Naive B cell (primary cell): ENCODE measurements at places on chromosomes 5 and 9. TPM values are rescaled to one million over a fixed set of nuclear protein-coding genes. Genes with fewer than 3 reads are reported as not detected.

DNA sequence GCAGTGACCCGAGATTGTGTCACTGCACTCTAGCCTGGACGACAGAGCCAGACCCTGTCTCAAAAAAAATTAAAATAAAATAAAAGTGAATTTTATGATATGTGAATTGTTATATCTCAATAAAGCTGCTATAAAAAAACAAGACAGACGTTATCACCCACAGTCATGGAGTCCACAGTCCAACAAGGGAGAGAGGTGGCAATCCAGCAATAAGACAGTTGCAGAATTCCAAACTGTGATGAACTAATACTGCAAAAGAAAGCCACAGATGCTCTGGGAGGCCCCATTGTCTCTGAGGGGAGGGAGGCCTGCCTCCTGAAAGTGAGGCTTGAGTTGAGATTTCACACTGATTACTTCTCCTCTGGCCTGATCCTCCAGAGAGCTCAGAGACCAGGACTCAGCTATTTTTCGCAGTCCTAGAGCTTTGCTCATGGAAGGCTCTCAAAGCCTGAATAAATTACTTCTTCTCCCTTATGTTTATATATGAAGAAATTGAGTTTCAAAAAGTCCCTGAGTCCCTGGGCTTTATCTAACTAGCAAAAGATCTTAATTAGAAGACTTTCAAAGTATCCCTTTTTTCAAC is 28.0 kb downstream of the CCNJL start:
- H3K4me3 ChIP-seq, result no peak overlapping the region
- H3K27ac ChIP-seq, result no peak overlapping the region
- H3K36me3 ChIP-seq, result no peaks in the 10 kb centered on the region
- DNase-seq, result no peak
- no peaks in the 10 kb centered on the region for H3K4me1 ChIP-seq

- DNase-seq, result no peak
- no peak overlapping the region for H3K27ac ChIP-seq
- H3K27me3 ChIP-seq, result peaks cover 19% of the 10 kb centered on the region
These were observed 108.7 kb downstream of the HSD17B3 start for GRCh38 chr9:96193236-96193755.

DNA sequence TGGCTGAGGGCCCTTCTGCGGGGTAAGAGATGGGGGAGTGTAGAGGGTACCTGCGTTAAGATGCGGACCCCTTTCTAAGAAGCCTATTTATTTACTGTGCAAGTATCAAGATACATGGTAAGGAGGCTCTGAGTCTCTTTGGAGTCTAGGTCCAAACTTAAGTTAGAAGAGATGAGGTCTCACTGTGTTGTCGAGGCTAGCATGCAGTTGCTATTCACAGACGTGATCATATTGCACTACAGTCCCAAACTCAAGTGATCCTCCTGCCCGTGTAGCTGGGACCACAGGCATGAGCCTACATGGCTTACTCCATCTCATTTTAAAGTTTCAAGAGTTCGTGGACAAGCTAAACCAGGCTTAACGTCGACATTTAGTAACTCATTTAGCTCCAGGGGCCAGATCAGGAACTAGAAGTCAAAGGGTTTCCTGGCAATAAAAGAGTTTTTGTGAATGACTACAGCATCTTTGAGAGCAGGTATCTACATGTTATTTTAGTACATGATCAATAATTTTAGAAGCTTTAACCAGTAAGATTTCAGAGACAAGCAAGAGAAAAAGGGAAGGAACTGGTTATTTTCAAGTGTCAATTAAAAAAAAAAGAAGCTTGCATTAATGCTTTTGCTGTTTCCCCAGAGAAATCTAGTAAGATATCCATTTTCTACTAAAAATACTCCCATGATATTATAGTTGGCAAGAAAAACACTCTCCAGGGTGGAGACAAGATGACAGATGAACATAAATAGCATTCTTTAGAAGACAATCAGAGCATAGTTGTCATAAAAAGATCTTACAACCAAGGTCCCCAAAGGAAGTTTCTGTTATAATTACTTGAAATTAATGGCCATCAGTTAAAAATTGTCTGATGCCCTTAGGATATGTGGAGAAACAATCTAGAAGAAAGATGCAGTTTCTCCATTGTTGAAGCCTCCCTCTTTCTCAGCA is 141.3 kb downstream of the SCAMP1 start:
- no peak for DNase-seq
- H3K4me3 ChIP-seq, result no peak overlapping the region
- no peaks in the 10 kb centered on the region for H3K27me3 ChIP-seq
- H3K27ac ChIP-seq, result no peak overlapping the region

DNA sequence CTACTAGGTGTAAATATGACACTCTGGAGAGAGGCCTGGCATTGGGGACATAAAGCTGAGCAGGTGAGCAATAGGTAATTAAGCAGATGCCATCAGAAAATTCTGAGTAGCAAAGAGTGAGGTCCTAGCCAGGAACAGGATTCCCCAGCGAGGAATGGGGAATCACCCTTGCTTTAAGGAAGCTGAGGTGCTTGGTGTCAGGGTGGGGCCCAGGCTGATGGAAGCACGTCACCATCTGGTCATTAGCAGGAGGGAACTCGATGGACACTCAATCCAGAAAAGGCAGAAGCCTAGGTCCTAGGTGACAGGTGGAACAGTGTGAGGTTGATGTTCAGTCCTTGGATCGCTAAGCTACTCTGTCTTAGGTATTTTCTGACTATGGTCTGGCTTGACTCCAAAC is 562.7 kb upstream of the DAP start:
- DNase-seq, result no peak
- no peaks in the 10 kb centered on the region for H3K27me3 ChIP-seq
- H3K4me3 ChIP-seq, result no peak overlapping the region

DNA sequence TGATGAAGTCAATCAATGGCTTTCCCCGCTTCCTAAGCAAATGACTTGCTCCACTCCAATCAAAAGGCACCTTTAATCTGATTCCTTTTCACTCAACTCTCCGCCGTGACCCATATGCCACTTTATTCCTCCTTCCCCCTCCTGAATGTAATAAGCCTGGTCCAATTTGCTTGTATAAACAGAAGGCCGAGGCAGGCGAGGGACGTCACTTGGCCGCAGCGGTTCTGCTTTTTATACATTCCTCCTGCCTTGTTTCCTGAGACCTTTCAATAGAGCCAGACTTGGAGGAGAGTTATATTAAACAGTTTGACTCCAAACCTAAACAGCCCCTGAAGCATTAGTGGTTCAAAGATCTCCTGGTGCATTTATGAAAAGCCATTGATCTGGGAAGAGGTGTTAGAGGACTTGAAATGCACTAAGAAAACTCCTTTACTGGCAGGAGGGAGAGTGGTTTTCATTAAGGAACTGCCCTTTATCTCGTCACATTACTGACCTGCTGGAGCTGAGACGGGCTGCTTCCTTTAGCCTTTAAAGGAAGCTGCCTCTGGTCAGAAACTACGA is 273.4 kb downstream of the SLIT3 start:
- H3K4me1 ChIP-seq, result no peaks in the 10 kb centered on the region
- no peak for DNase-seq
- peaks cover 8% of the 10 kb centered on the region for H3K27me3 ChIP-seq

Gene FAT2
- not detected for polyA plus RNA-seq

Gene EGFLAM
- not detected for polyA plus RNA-seq

Gene PCDHGA6
- 0.08 TPM for polyA plus RNA-seq
